ENCODE measurements at places on chromosomes 5 and 9.

- no peak for DNase-seq
Observed at GRCh38 chr9:83061036-83061435, 1.9 kb downstream of the RASEF start.

DNA sequence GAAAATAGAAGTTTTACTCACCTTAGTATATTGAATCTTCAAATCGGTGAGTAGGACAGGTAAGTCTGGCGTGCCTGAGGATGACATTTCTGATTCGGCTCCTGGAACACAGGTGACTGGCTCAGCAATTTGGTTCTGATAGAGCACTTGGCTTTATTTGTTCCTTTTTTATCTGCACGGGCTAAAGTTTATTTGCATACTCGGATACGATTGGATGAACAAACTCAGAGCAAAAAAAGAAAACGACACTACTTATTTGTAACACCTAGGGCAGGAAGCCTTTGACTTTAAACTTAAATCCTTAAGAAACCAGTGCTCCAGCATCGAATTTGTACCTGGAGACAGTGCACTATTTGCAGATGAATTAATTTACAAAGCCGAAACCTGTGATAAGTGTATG, at the start of gene ALDH1A1:
Gene ALDH1A1, minus strand, starts transcription at position 140 of the 400 bp plus-strand sequence. Its CDS starts 53 bp downstream, at position 87.
- DNase-seq = no peak

DNA sequence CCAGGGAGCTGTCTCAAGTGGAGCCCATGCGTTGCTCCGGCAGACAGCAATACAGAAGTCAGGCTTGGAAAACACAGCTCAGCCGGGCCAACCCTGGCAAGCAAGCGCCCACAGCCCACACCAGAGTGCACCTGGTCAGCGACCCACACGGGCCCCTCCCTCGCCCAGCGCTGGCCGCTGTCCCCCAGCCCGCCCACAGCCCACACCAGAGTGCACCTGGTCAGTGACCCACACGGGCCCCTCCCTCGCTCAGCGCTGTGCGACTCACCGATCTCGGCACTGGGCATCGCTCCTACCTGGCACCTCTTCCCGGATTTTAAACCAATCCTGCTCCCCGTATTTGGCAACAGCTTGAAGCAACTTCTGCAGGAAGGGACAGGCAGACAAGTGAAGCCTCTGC, 12.8 kb downstream of the SNAPC4 start:
- DNase-seq = no peak

- DNase-seq = no peak
Observed at GRCh38 chr9:19922476-19923118, 133.8 kb upstream of the SLC24A2 start.

- no peak for DNase-seq
Observed at GRCh38 chr9:3880851-3881250, 355.1 kb upstream of the RFX3 start.

DNA sequence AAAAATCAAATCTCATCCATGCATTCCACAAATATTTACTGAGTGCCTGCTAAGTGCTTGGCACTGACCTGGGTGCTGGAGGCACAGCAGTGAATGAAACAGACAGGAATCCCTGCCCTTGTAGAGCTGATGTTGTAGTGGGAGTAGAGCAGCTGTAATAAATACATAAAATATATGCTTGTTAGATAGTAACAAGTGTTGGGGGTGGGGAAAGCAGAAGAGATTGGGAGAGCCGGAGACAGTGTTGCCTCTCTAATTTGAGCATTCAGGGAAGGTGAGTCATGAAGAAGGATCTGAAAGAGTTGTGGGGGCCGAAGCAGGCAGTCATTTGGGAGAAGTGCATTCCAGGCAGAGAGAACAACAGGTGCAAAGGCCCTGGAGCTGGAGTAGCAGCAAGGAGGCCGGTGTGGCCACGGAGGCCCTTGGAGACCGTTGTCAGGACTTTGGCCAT, 97.9 kb downstream of the ZNF618 start:
- no peak for DNase-seq

GRCh38 chr9:88789785-88790184, 201.5 kb upstream of the S1PR3 start:
- DNase-seq = no peak

DNA sequence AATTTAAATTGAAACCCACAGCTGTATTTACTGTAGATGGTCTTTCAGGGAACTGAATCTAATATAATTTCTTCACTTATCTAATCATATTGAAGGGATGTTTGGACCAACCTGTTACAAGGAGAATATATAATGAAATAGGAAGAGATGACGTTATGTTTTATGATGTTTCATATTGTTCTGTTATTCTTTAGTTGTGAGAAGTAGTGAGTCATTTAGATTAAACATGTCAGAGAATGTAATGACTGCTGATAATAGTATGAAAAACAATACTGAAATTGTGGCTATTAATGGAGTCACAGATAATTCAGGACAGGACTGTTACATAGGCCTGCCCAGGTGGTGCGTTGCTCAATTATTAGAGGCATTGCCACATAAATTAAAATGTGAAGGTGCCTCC, 1993.4 kb downstream of the EFNA5 start:
- DNase-seq = no peak
